ENCODE measurements at places on chromosomes 5 and 9. TPM values are rescaled to one million over a fixed set of nuclear protein-coding genes. Genes with fewer than 3 reads are reported as not detected.

DNA sequence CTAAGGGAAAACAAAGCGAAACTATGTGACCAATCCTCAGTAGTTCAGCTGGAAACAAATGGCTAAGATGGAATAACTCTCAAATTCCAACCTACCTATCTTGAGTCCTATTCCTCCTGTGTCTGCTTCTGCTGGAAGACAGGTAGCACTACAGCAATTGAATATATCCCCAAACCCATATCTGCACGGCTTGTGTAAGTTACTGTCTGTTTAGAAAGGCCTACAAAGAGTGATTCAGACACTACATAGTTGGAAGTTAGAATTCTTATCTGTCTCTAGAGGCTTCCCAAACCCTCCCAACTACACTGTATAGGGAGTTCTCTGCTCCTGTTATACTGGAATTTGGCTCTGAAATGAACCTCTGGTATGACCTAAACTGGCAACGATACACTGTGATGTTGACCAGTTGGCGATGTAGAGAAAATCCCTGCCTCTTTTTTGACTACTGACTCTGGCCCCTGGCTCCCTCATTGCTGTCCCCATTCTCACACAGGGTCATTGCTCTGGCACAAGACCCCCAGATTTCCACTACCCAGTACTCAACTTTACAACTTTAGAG is 22.6 kb upstream of the NADK2 start:
- DNase-seq, result no peak
- H3K27ac ChIP-seq, result no peak overlapping the region
- H3K36me3 ChIP-seq, result no peaks in the 10 kb centered on the region
- H3K4me1 ChIP-seq, result no peaks in the 10 kb centered on the region
- no peak overlapping the region for H3K4me3 ChIP-seq
- no peaks in the 10 kb centered on the region for H3K27me3 ChIP-seq

DNA sequence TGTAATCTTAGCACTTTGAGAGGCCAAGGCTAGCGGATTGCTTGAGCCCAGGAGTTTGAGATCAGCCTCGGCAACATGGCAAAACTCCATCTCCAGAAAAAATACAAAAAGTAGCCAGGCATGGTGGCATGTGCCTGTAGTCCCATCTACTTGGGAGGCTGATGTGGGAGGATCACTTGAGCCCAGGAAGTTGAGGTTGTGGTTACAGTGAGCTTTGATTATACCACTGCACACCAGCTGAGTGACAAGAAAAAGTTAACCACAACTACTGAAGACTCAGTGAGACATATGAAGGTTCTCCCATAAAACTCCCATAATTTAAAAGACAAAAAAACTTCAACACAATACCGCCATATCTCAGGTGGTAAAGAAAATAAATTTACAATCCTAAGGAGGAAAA is 98.0 kb downstream of the NR6A1 start:
- H3K27me3 ChIP-seq, result no peaks in the 10 kb centered on the region
- DNase-seq, result no peak
- peaks cover 3% of the 10 kb centered on the region for H3K4me1 ChIP-seq

- no peak for DNase-seq
- H3K36me3 ChIP-seq, result no peaks in the 10 kb centered on the region
- no peak overlapping the region for H3K4me3 ChIP-seq
- no peak overlapping the region for H3K27ac ChIP-seq
Observed at GRCh38 chr9:94076557-94076956, 7.7 kb upstream of the PTPDC1 start.

GRCh38 chr9:20023210-20023905 is 234.5 kb upstream of the SLC24A2 start:
- no peaks in the 10 kb centered on the region for H3K27me3 ChIP-seq
- H3K4me1 ChIP-seq, result no peaks in the 10 kb centered on the region
- no peak overlapping the region for H3K27ac ChIP-seq
- DNase-seq, result no peak

GRCh38 chr5:95283761-95284571 is 928 bp downstream of the MCTP1 start:
- DNase-seq, result no peak
- H3K4me1 ChIP-seq, result peaks cover 15% of the 10 kb centered on the region

- no peaks in the 10 kb centered on the region for H3K27me3 ChIP-seq
- peak overlapping the region; percentile 61 for H3K4me3 ChIP-seq
- H3K27ac ChIP-seq, result peak overlapping the region; percentile 85
- H3K36me3 ChIP-seq, result no peaks in the 10 kb centered on the region
- DNase-seq, result no peak
Observed at GRCh38 chr5:151154931-151155774, 2.4 kb downstream of the ANXA6 start.

GRCh38 chr5:173293817-173294672 is 34.2 kb downstream of the STC2 start:
- H3K4me1 ChIP-seq, result peaks cover 7% of the 10 kb centered on the region
- H3K27me3 ChIP-seq, result peaks cover 41% of the 10 kb centered on the region
- H3K36me3 ChIP-seq, result no peaks in the 10 kb centered on the region
- DNase-seq, result peak; percentile 54

DNA sequence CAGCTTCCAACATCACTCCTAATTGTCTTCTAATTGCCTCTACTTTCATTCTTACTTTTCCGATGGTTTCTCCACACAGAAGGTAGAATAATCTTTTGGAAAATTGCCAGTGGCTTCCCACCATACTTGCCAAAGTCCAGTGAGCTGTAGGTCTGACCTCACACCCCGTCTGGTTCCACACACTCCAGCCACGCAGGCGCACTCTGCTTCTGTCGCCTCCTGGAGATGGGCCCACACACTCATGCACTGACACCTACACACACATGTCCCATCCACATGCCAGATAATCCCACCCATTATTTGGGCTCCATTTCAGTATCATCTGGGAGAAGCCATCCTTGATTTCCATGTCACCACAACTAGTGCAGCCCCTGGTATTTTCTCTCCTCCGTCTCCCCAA is 12.7 kb downstream of the SHC3 start:
- DNase-seq, result no peak
- H3K27ac ChIP-seq, result no peak overlapping the region
- no peaks in the 10 kb centered on the region for H3K4me1 ChIP-seq
- H3K36me3 ChIP-seq, result no peaks in the 10 kb centered on the region
- no peak overlapping the region for H3K4me3 ChIP-seq

DNA sequence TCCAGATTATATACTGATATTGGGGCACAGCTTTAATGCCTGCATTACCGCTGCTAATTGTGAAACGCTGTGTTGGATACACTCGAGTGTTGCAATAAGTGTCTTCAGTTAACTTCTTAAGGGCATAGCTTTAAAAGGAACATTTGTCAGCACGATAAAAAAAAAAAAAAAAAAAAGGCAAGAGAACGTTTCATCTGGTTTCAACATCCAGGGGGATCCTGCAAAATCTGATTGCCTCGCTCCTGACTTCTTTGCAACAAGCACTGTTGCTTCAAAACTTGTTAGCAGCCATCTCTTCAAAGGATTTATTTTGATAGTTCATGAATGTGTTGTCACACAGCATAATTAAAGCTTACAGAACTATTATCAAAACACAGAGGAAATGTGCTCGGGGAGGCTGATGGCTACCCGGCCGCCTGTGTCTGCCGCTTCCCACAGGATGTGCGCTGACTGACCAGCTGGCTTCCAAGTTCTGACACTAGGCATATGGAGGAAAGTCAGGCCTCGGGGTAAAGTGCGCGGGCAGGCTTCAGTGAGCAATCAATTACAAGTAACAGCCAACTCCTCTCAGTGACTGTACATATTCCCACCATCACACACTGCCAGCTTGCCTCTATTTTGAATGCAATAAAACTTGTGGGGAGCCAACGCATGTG is 77.7 kb downstream of the EBF1 start:
- no peak overlapping the region for H3K4me3 ChIP-seq
- H3K4me1 ChIP-seq, result no peaks in the 10 kb centered on the region
- DNase-seq, result no peak
- no peak overlapping the region for H3K27ac ChIP-seq
- H3K27me3 ChIP-seq, result no peaks in the 10 kb centered on the region

- no peak for DNase-seq
- no peak overlapping the region for H3K4me3 ChIP-seq
- H3K27me3 ChIP-seq, result no peaks in the 10 kb centered on the region
- H3K36me3 ChIP-seq, result no peaks in the 10 kb centered on the region
Observed at GRCh38 chr9:68458918-68459317, 81.8 kb downstream of the TMEM252 start.

DNA sequence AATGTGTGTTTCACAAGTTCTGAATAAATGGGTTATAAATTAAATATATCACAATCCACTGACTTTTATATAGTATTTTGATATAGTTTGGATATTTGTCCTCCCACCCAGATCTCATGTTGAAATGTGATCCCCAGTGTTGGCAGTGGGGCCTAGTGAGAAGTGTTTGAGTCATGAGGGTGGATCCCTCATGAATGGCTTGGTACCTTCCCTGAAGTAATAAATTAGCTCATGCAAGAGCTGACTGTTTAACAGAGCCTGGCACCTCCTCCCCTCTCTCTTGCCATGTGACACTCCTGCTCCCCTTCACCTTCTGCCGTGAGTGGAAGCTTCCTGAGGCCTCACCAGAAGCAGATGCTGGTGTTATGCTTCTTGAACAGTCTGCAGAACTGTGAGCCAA is 127.9 kb upstream of the PALM2AKAP2 start:
- H3K4me1 ChIP-seq, result no peaks in the 10 kb centered on the region
- no peaks in the 10 kb centered on the region for H3K36me3 ChIP-seq
- no peak overlapping the region for H3K27ac ChIP-seq
- H3K4me3 ChIP-seq, result no peak overlapping the region
- H3K27me3 ChIP-seq, result no peaks in the 10 kb centered on the region

GRCh38 chr5:42521406-42521805 is 98.2 kb downstream of the GHR start:
- DNase-seq, result no peak
- no peak overlapping the region for H3K4me3 ChIP-seq
- no peaks in the 10 kb centered on the region for H3K36me3 ChIP-seq
- no peak overlapping the region for H3K27ac ChIP-seq

- no peak for DNase-seq
- H3K36me3 ChIP-seq, result no peaks in the 10 kb centered on the region
- H3K27ac ChIP-seq, result no peak overlapping the region
- no peaks in the 10 kb centered on the region for H3K27me3 ChIP-seq
- no peaks in the 10 kb centered on the region for H3K4me1 ChIP-seq
Observed at GRCh38 chr5:126066836-126067235, 356.4 kb upstream of the GRAMD2B start.

KCNMB1 gene
- 1.8 TPM for total RNA-seq

POU4F3 gene
- 0.22 TPM for total RNA-seq

HTR1A gene
- total RNA-seq, result not detected

PPP2R2B gene
- total RNA-seq, result 18.2 TPM

ASPN gene
- 18.4 TPM for total RNA-seq

NPR3 gene
- 81.5 TPM for total RNA-seq

STPG3 gene
- not detected for total RNA-seq

BRD8 gene
- total RNA-seq, result 48.3 TPM

TEX48 gene
- not detected for total RNA-seq

ZDHHC11B gene
- total RNA-seq, result 1.5 TPM

CCDC69 gene
- total RNA-seq, result 95.6 TPM

TAF11L10 gene
- not detected for total RNA-seq
